OCI-LY7 (cell line): ENCODE measurements at places on chromosomes 13 and 19. TPM values are rescaled to one million over a fixed set of nuclear protein-coding genes. Genes with fewer than 3 reads are reported as not detected.

The NLRP5 gene
- total RNA-seq: not detected in 2 replicates

The FFAR1 gene
- total RNA-seq: 9.8 and 11.6 TPM in 2 replicates

The LGI4 gene
- total RNA-seq: 2.7 and 5.9 TPM in 2 replicates

The METTL21C gene
- not detected in 2 replicates for total RNA-seq

The RAP2A gene
- total RNA-seq: 15.4 and 15.9 TPM in 2 replicates

The LDLR gene
- total RNA-seq: 99.1 and 101 TPM in 2 replicates

DNA sequence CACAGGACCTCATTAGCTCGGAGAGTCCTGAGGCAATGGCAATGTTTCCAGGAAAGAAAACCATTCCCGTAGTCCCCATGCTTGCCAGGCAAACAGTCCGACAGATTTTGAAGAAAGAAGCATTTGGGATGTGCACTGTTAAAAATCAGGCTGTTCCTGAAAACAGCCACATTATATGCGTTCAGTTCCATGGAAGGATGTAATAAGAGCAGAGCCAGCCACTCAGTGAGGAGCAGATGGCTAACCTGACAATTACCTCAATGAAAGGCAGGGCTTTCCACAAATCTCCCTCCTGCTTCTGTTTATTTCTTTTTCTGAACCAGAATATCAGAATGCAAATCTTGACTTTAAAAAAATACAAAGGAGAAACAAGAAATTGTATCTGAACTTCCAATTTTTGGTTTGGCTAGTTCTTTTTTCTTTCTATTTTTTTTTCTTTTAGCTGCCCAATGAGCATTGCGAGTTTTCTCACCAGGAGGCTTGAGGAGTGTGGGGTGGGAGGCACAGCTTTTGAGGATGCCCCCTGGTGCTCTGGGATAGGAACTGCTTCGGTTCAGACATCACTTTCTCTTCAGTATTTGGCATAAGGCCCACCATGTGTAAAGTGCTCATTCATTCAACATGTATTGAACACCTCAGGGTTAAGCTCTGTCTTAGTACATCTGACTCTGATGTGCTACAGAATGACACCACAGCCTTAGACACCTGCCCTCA is 124.2 kb downstream of the TBC1D4 start:
- DNase-seq: peak; percentile 73

- no peak for DNase-seq
Measured at GRCh38 chr13:100853434-100853833, 178.8 kb upstream of the TMTC4 start.

DNA sequence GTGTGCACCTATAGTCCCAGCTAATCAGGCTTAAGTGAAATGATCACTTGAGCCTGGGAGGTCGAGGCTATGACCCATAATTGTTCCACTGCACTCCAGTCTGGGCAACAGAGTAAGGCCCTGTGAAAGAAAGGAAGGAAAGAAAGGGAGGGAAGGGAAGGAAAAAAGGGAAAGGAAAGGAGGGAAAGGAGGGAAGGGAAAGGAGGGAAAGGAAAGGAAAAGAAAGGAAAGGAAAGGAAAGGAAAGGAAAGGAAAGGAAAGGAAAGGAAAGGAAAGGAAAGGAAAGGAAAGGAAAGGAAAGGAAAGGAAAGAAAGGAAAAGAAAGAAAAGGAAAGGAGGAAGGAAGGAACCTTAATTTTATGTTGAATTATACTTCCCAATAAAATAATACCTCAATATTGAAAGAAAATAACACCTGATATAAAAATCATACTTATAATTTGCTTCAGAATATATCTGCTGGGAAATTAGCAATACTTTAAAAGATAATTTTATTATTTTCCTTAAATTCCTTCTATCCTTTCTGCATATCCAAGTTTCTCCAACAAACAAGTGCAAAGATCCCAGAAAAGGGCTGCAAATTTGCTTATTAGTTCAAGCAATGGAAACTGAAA is 177.3 kb downstream of the KLF12 start:
- DNase-seq: no peak

DNA sequence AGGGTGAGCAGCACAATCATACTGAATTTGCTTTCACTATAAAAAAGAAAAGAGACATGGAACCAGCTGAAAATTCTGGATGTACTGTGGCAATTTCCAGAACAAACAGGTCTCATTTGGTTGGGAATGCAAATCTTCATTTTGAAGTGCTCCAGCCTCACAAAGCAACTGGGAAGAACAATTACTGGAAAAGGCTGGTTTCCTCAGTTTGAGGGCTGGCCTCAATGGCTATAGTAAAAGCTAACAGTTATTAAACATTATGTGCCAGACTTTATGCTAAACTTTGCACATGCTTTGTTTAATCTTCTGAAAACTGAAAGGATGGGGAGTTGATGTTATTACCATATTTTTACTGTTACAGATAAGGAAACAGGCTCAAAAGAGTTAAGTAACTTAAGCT is 3.0 kb downstream of the OBI1 start:
- no peak for DNase-seq

DNA sequence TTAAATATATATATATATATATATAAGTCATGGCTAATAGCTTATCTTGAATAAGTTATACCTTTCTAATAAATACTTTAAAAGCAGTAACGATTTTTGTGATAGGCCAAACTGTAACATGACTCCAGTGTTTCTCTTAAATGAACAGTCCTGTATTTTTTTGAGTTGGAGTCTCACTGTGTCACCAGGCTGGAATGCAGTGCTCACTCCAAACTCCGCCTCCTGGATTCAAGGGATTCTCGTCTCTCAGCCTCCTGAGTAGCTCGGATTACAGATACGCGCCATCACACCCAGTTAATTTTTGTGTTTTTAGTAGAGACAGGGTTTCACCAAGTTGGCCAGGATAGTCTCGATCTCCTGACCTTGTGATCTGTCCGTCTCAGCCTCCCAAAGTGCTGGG is 814.2 kb upstream of the SLITRK5 start:
- DNase-seq: no peak

- no peak for DNase-seq
Measured at GRCh38 chr19:58117841-58118575, 20.0 kb upstream of the ZSCAN18 start.

GRCh38 chr13:110419381-110419791 is 112.3 kb downstream of the COL4A2 start:
- no peak for DNase-seq

DNA sequence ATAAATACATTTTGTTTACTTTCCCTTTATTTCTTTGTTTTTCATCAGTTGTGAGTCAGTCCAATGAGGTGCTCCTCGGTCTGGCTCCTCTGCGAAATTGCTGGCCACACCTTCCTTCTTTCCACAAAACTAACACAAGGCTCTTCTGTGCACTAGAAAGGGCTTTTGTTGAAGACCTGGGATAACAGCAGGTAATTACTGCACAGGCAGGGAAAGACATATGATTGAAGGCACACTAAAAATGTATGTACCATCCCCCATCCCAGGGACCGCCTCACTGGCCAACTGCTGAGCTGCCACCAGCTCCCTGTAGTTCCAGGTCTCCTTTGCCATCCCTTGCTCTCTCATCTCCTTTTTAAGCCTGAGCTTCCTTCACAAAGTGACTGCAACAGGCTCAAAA is 180.5 kb downstream of the EFNB2 start:
- DNase-seq: no peak

DNA sequence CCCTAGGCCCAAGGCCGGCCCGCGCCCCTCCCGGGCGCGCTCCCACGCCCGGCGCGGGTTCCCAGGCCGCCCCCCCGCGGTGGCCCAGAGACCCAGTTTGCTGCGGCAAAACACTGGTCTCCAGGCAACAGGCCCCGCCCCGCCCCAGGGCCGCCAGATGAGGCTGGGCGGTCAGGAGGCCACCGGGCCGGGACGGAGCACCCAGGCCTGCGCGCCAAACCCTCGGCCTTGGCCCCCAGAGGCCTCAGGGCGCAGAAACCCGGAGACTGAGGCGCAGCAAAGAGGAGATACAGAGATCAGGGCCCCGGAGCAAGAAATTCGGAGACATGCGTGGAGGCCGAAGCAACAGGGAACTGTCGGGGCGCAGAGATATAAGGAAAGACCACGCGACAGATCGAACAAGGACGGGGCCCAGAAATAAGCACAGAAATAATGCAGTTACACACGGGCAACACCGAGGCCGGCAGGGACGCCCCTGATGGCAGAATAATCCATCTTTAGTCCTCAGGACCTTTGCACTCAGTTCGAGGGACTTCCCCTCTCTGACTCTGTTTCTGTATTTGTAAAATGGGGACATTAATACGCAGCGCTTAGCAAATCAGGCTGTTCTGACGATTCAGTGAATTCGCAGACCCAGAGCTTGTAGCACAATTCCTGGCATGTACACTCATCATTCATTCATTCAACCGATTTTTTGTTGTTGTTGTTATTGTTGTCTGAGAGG is 20.8 kb upstream of the ERCC1 start:
- DNase-seq: peak; percentile 85

DNA sequence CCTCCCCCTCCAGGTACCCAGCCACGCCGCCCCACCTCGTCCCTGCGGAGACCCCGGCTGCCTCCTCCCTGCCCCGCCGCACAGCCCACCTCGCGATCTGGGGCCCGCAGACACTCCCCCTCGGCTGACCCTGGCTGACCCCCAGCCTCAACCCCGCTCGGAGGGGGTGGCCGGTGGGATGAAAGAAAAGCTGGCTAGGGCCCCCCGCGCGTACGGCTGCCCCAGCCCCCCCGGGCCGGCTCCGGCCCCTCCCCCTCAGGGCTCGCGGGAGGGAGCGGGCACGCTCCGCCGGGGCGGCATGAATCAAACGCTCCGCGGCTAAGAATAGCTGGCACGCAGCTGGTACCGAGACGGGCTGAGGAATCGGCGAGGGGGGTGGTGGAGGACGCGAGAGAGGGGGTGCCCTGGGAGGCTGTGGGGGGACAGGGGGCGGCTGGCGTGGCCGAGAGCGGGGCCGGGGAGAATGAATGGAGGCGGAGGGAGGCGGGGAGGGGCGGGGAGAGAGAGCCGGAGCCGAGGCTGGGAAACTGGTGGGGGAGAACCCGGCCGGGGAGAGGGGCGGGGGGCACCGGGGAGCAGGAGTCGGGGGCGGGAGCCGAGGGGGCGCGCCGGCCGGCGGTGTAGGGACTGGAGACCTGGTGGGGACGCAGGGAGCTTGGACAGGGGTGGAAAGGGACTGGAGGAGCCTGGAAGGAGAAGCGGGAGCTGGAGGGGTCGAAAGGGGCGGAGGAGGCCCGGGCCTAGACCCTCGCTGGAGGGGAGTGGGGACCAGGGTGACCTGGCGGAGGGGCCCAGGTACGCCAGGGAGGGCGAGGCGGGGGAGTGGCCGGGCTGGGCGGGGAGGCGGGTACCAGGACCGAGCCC is 1.1 kb downstream of the SHANK1 start:
- no peak for DNase-seq

DNA sequence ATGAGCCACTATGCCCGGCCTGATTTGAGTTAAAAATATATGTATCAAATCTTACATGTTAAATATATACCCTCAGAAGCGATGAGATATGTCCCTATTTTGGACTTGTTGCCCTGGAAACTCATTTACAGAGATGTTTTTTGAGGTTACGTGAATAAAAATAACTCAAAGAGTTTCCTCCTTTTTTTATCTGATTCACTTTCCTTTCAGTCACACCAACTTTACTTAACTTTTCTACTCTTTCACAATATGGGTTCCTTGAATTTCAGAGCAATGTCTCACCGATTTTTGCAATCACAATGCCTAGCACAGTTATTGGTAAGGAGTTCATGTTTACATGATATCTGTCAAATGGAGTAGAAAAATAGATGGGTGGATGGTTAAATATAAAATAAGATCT is 2.3 kb downstream of the OR7C2 start:
- DNase-seq: no peak
